Muscle of arm (tissue), 14 donors: ENCODE measurements at places on chromosomes 3 and 15. TPM values are rescaled to one million over a fixed set of nuclear protein-coding genes. Genes with fewer than 3 reads are reported as not detected.

- DNase-seq, result no peak
These were observed 35.3 kb downstream of the CAPN7 start for GRCh38 chr3:15241341-15241740.

SOX14 gene
- not detected for polyA plus RNA-seq

GRCh38 chr3:60770532-60770931 lies 480.7 kb downstream of the FHIT start:
- DNase-seq, result no peak

LMLN gene
- 3.4 TPM for polyA plus RNA-seq

GRCh38 chr3:124261306-124261705 lies 269.4 kb upstream of the ROPN1 start:
- DNase-seq, result no peak
